ENCODE measurements at places on chromosomes 6 and 20. TPM values are rescaled to one million over a fixed set of nuclear protein-coding genes. Genes with fewer than 3 reads are reported as not detected.
A peak's percentile ranks its signal among the peaks of the same experiment; 100 is the strongest.

The CLPSL1 gene
- total RNA-seq: not detected

GRCh38 chr6:157823528-157824370 is 703 bp downstream of the SNX9 start:
- no peaks in the 10 kb centered on the region for H3K27me3 ChIP-seq
- H3K4me3 ChIP-seq: peak overlapping the region; percentile 80
- DNase-seq: peak; percentile 62

DNA sequence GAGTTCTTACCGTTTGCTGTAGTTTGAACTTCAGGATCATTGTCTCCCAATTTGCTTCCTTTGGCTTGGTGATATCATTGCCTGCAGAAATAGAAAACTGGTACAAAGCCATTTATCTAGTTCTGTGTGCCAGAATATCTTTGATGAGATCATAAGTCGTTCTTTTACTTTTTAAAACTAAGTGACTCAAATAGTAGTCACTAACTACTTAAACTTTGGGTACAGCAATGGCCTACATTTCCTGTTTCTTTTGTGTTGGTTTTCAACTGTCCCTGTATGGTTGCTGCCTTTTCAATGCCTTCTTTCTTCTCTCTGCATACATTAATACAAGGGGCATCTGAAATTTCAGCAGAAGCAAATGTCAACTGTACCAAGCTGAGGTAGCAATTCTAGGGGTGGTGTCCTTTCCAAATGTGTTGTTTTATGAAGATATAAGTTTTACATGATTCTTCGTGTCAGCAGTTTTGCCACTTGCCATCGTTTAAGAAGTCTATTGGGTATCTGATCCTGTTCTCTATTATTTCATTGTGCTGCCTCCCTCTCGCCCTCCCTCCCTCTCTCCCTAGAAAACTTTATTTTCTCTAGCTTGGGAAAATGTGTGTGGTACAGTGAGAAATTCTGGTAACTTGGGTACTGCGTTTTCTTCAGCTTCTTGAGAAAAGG is 238.5 kb downstream of the FARS2 start:
- no peak overlapping the region for H3K27ac ChIP-seq
- no peaks in the 10 kb centered on the region for H3K4me1 ChIP-seq
- H3K4me3 ChIP-seq: no peak overlapping the region
- no peaks in the 10 kb centered on the region for H3K36me3 ChIP-seq
- no peak for DNase-seq
- H3K27me3 ChIP-seq: no peaks in the 10 kb centered on the region

DNA sequence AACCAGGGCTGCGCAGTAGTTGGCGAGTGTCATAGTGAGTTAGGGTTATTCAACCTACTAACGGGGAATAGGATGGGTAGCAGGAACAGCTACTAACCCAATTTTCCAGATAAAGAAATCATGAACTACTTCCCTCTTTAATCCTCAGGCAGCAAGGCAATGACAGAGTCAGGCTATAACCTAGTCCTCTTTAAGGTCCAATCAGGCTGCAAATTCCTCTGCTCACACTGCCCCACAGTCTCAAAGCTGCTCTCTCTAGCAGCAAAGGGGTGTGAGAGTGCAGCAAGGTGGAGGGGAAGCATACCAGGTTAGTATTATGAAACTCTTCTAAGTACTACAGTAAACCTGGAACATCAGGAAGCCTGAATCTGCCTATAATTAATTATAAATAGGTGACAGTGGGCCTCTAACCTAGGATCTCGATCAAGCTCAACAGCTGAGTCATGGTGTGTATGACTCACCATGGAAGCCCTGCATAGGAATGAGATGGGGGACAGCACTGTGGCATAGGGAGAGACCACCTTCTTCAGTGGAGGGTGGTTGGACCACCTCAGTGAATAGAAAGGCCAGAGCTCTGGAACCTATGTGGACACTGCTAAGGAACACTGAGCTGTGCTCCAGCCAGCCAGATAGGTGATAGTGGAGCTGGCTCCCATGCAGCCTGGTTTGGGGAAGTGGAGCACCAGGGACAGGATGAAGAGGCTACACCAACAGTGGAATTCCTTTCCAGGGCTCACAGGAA is 7.9 kb downstream of the PEX6 start:
- DNase-seq: no peak
- no peaks in the 10 kb centered on the region for H3K27me3 ChIP-seq
- H3K27ac ChIP-seq: peak overlapping the region; percentile 38

The HSPA12B gene
- not detected for total RNA-seq

The SLC25A27 gene
- total RNA-seq: 10.7 TPM

DNA sequence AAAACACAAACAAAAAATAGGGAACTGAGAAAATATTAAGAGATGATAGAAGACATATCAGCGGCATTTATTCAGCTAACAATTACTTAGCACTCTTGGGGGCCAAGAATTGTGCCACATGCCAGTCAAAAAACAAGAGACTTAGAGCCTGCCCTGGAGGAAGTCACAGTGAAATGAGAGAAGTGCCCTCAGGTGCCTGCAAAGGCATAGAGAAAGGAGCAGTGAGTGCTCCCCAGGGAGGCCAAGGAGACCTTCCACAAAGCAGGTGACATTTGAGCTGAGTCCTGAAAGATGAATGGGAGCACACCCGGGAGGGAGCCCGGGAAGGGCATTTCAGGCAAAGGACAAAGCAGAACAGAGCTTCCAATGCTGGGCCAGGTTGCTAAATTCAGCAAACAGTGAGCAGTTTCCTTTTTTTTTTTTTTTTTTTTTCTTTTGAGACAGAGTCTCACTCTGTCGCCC is 184.7 kb upstream of the JARID2 start:
- H3K27ac ChIP-seq: no peak overlapping the region
- H3K36me3 ChIP-seq: no peaks in the 10 kb centered on the region
- no peak overlapping the region for H3K4me3 ChIP-seq

- no peaks in the 10 kb centered on the region for H3K36me3 ChIP-seq
- DNase-seq: no peak
- no peaks in the 10 kb centered on the region for H3K4me1 ChIP-seq
- no peak overlapping the region for H3K4me3 ChIP-seq
- no peaks in the 10 kb centered on the region for H3K27me3 ChIP-seq
- H3K27ac ChIP-seq: no peak overlapping the region
Observed at GRCh38 chr6:76422511-76423213, 350.2 kb upstream of the IMPG1 start.

DNA sequence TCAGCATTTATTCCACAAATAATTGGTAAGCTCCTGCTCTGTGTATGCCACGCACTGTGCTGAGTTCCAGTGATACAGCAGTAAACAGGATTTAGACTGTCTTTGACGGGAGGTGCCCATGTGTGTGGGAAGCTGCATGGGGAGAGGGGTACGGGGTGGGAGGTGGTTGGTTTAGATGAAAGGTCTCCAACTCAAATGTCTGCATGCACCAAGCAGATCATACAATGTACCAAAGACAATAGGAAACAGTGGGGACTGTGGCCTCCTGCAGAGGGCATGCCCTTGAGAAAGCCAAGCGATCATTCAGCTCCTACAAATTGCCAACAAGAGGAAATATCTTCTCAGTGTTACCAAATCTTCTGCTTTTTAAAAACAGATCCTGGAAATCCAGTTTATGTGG is 36.1 kb downstream of the SLC22A2 start:
- H3K27me3 ChIP-seq: no peaks in the 10 kb centered on the region
- H3K36me3 ChIP-seq: no peaks in the 10 kb centered on the region
- H3K4me1 ChIP-seq: no peaks in the 10 kb centered on the region

DNA sequence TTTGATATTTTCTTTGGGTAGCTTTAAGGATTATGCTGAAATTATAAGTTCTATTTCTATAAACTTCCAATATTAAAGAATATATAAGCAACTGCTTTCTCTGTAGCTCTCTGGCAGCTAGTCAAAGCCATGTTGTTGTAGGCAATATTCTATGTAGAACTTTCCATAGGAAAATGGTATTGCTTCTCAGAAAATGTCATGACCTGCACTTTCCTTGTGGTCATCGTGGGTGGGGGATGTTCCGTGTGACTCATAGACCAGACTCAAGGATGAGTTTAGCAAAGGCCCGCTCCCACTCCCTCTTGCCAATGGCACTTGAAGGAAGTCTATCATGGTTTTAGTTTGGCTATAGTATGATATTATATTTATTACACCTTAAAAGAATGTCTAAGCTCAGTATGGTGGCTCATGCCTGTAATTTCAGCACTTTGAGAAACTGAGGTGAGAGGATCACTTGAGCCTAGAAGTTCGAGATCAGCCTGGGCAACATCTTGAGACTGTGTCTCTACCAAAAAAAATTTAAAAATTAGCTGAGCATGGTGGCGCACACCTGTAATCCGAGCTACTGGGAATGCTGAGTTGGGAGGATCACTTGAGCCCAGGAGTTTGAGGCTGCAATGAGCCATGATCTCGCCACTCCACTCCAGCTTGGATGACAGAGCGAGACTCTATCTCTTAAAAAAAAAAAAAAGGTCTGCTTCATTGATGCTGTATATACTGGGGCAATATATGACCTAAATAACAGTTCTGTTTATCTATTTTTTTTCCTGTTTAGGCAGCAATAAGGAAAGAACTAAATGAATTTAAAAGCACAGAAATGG is 36.6 kb upstream of the LTV1 start:
- H3K27me3 ChIP-seq: no peaks in the 10 kb centered on the region
- H3K4me3 ChIP-seq: no peak overlapping the region
- no peak overlapping the region for H3K27ac ChIP-seq
- H3K4me1 ChIP-seq: peaks cover 3% of the 10 kb centered on the region
- no peaks in the 10 kb centered on the region for H3K36me3 ChIP-seq

The VIP gene
- total RNA-seq: not detected

DNA sequence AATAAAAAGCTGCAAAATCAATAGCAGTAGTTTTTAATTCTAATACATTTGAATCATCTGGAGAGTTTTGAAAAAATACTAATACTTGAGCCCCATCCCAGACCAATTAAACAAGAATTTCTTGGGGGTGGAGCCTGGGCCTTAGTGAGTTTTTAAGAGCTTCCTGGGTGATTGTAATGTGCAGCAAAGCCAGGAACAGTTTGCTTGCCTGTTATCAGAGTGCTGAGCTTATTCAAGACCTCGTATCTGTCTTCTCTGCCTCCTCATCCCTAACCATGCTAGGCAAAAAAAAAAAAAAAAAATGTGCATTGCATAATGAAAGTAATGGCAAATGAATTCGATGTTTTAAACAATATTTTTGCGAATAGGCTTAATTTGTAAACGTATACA is 36.4 kb upstream of the MYB start:
- H3K27me3 ChIP-seq: no peaks in the 10 kb centered on the region
- no peak overlapping the region for H3K27ac ChIP-seq
- DNase-seq: no peak

- H3K27ac ChIP-seq: no peak overlapping the region
- no peak overlapping the region for H3K4me3 ChIP-seq
- H3K4me1 ChIP-seq: peaks cover 9% of the 10 kb centered on the region
- H3K36me3 ChIP-seq: no peaks in the 10 kb centered on the region
- H3K27me3 ChIP-seq: no peaks in the 10 kb centered on the region
Observed at GRCh38 chr6:154169193-154169847, 130.3 kb downstream of the OPRM1 start.

GRCh38 chr6:85172161-85172560 is 277.7 kb upstream of the NT5E start:
- H3K27ac ChIP-seq: no peak overlapping the region
- no peaks in the 10 kb centered on the region for H3K27me3 ChIP-seq
- no peaks in the 10 kb centered on the region for H3K36me3 ChIP-seq
- no peak for DNase-seq
- no peaks in the 10 kb centered on the region for H3K4me1 ChIP-seq
- H3K4me3 ChIP-seq: no peak overlapping the region

- no peak overlapping the region for H3K27ac ChIP-seq
- H3K36me3 ChIP-seq: no peaks in the 10 kb centered on the region
- no peaks in the 10 kb centered on the region for H3K4me1 ChIP-seq
- H3K27me3 ChIP-seq: no peaks in the 10 kb centered on the region
- H3K4me3 ChIP-seq: no peak overlapping the region
Observed at GRCh38 chr20:15491575-15491974, 1081.7 kb downstream of the KIF16B start.

DNA sequence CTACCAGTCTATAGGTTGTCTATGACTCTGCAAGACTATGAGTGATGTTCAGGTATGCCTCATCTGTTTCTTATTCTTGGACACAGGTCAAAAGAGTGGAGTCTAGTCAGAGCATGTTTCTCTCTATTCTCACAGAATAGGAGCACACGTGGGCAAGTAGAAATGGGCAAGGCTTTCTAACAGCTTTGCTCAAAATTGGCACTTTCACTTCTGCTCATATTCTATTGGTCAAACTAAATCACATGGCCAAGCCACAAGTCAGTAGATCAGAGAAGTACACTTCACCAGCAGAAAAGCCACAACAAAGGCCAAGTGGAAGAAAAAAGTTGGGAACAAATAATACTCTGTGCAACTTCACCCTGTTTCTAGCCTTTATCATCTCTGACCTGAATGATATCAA is 354.5 kb upstream of the SYNCRIP start:
- H3K27me3 ChIP-seq: no peaks in the 10 kb centered on the region
- no peaks in the 10 kb centered on the region for H3K36me3 ChIP-seq
- H3K4me3 ChIP-seq: no peak overlapping the region
- no peaks in the 10 kb centered on the region for H3K4me1 ChIP-seq
- DNase-seq: no peak
- H3K27ac ChIP-seq: no peak overlapping the region

The FNDC11 gene
- total RNA-seq: 5.5 TPM

- peaks cover 5% of the 10 kb centered on the region for H3K4me1 ChIP-seq
- DNase-seq: no peak
- H3K36me3 ChIP-seq: no peaks in the 10 kb centered on the region
- H3K27me3 ChIP-seq: peaks cover 19% of the 10 kb centered on the region
- no peak overlapping the region for H3K27ac ChIP-seq
Observed at GRCh38 chr20:41638456-41638855, 20.3 kb upstream of the CHD6 start.

DNA sequence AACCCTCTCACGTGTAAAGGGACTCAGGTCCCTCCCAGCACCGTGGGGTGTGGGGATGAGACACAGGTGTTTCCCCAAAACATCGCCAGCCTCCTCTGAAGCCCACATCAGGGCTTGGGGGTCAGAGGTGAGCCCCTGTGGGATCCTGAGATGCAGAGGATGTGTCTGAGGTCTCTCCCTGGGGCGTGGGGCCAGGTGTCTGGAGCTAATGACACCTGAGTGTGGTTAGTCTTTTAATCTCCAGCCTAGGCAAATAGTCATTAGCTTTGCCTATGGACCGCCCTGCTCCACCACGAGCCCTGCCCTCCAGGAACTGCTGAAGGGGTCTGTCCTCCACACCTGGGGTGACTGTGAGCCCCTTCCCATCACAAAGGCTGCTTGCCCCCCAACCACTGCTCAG is 1.7 kb downstream of the SRMS start:
- H3K4me1 ChIP-seq: peaks cover 65% of the 10 kb centered on the region
- no peaks in the 10 kb centered on the region for H3K27me3 ChIP-seq
- H3K36me3 ChIP-seq: no peaks in the 10 kb centered on the region
- no peak for DNase-seq
- H3K4me3 ChIP-seq: peak overlapping the region; percentile 28
- peak overlapping the region; percentile 72 for H3K27ac ChIP-seq

All from HCT116 (cell line).